ENCODE measurements at places on chromosomes 1 and 21. TPM values are rescaled to one million over a fixed set of nuclear protein-coding genes. Genes with fewer than 3 reads are reported as not detected.

The NTMT2 gene
- not detected for polyA plus RNA-seq

- no peak for DNase-seq
These were observed 75.6 kb downstream of the TAS1R2 start for GRCh38 chr1:18783705-18784481.

The TIAM1 gene
- 14.6 TPM for polyA plus RNA-seq

GRCh38 chr1:8962812-8963530 lies 17.3 kb downstream of the CA6 start:
- DNase-seq: no peak

- no peak for DNase-seq
These were observed 98.5 kb upstream of the DMRTA2 start for GRCh38 chr1:50521703-50522102.

Data from right renal cortex interstitium (tissue), 3 donors.